ENCODE measurements at places on chromosomes 12 and 14. TPM values are rescaled to one million over a fixed set of nuclear protein-coding genes. Genes with fewer than 3 reads are reported as not detected.

The NFE2 gene
- total RNA-seq = 2.9 TPM

The KRT6B gene
- total RNA-seq = not detected

The CCDC175 gene
- not detected for total RNA-seq

The ANO2 gene
- 2.8 TPM for total RNA-seq

The FOXG1 gene
- total RNA-seq = not detected

The TDRD9 gene
- total RNA-seq = 8.6 TPM

The BDKRB2 gene
- total RNA-seq = 1.7 TPM

The PTCSC3 gene
- total RNA-seq = not detected

The GDF11 gene
- 8.6 TPM for total RNA-seq

DNA sequence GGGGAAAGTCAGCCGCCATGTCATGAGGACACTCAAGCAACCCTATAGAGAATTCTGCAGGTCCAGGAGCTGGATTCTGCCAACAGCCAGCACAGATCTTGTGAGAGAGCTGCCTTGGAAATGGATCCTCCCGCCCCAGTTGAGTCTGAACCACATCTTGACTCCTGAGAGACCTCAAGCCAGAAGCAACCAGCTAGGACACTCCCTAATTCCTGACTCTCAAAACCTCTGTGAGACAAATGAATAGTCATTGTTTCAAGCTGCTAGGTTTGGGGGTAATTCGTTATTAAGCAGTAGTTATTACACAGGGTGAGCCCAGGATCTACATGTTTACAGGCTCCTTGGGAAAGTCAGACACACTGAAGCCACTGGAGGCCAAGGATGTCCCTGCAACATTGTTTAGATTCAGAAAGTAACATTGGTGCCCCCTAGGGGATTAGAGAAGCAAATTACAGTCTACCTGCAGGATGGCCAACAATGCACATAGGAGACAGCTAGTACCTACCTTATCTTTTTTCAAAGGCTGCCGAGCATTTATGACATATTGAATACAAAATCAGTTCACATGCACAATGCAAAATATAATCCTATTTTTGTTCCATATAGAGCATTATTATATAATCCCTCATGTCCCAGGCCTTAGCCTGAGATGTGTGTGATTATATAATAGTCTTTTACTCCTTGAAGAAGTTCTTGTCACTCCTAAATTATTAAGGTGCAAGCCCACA lies 57.9 kb upstream of the FICD start:
- no peak for DNase-seq
- no peak overlapping the region for H3K27ac ChIP-seq
- no peak overlapping the region for H3K4me3 ChIP-seq
- no peaks in the 10 kb centered on the region for H3K36me3 ChIP-seq

DNA sequence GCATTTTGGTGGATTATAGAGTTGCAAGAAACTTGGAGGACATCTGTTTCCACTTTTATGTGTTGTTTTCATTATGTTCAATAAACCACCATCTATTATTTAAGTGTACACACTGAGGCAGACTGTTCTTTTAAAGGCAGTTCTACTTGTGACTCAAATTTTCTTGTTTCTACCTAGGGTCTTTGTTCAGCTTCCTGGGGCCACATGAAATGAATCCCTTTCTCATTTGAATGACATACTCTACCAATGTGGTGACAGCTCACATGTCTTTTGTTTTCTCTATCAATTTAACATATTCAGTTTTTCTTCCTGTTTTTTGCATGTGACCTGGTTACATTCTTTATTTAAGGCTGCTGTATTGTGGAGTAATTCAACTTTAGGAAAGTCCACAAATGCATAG lies 7.9 kb downstream of the SLC16A7 start:
- no peak for DNase-seq
- H3K36me3 ChIP-seq = no peaks in the 10 kb centered on the region
- no peak overlapping the region for H3K27ac ChIP-seq
- H3K27me3 ChIP-seq = no peaks in the 10 kb centered on the region
- no peak overlapping the region for H3K4me3 ChIP-seq

DNA sequence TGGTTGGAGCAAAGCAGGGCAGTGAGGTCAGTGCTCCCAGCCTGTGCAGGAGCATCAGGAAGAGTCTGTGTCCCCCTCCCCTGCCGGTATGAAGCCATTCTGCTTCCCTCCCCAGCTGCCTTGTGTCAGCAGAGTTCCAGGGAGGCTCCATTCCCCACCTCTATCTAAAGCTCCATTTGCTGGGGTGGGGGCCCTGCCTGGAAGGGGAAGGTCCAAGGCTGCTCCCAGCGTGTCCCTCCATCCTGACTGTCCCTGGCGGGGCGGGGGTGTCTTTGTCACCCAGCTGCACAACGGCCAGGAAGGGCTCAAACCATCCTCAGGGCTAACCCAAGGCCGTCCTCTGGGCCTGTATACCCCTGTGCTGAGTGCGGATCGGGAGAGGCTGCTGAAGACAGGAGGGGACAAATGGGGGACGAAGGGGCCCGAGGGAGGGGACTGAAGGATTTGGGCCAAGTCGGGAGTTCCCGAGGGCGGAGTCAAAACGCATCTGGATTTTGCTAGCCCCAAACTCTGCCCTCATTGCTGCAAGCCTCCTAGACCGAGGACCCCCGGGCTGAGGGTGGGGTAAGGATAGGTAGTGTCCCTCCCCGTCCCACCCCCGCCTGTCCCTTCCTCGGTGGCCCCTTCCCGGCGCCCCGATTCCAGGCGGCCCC lies 748 bp upstream of the ACVRL1 start:
- no peaks in the 10 kb centered on the region for H3K4me1 ChIP-seq
- no peaks in the 10 kb centered on the region for H3K36me3 ChIP-seq
- H3K27ac ChIP-seq = peak overlapping the region; percentile 82
- no peak for DNase-seq

DNA sequence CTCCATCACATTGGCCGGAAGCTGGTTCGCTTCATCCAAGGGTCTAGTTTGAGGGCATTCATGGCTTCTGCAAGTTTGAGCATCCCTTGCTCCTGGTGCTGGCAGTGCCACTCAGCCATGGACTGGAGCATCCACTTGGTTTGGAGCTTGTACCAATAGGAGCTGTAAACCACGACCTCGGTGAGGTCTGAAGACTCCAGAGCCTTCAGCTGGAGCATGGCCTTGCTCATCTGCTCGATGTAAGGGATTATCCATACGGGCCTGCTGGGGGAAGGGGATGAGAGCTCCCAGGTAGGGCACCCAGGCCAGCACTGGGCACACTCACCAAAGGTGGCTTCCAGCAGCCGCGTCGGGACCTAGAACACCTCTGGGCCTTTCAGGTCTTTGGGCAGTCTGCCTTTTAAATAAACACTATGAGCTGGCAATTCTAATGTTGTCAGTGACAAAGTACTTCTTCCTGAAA lies 13.5 kb downstream of the FOS start:
- H3K4me3 ChIP-seq = no peak overlapping the region
- H3K27me3 ChIP-seq = no peaks in the 10 kb centered on the region
- no peak overlapping the region for H3K27ac ChIP-seq
- no peak for DNase-seq
- H3K4me1 ChIP-seq = peaks cover 36% of the 10 kb centered on the region
- H3K36me3 ChIP-seq = no peaks in the 10 kb centered on the region

DNA sequence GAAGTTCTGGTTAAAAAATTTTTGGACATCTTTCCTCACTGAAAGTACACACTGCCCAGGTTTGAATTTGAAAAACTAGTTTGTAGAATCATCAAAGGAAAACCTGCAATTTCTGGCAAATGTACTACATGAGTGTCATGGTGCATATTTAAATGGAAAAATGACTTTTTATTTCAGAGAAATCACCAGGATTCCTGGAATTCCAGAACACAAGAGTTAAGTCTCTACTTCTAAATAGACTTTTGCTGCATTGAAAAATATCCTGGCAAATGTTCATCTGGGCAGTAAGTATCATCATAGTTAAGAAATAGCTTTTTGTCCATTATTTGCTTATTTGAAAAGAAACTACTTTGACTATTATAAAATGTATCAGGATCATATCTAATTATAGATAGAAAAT lies 275.1 kb downstream of the PRKD1 start:
- H3K27me3 ChIP-seq = no peaks in the 10 kb centered on the region
- DNase-seq = no peak
- H3K36me3 ChIP-seq = no peaks in the 10 kb centered on the region
- H3K4me3 ChIP-seq = no peak overlapping the region
- H3K27ac ChIP-seq = no peak overlapping the region

DNA sequence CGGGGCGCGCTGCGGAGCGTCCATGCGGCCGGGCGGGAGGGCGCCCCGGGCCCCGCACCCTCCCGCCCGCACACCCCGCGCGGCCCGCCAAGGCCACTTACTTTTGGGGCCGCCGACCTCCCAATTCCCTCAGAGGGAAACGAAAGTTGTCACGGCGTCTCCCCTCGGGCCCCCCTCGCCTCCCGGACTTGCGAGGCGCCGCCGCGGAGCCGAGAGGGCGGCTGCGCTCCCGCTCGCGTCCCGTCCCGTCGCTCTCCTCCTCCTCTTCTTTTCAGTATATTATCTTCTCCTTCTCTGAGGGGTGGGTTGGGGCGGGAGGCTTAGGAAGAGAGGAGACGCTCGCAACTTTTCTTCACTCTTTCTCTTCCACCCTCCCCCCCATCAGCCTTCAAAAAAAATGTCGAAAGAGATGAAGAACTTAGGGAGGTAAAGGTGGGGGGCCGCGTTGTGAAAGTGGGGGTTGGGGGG lies 613 bp downstream of the DUSP16 start:
- peaks cover 33% of the 10 kb centered on the region for H3K4me1 ChIP-seq
- H3K27ac ChIP-seq = peak overlapping the region; percentile 100
- DNase-seq = no peak
- H3K36me3 ChIP-seq = no peaks in the 10 kb centered on the region
- H3K27me3 ChIP-seq = no peaks in the 10 kb centered on the region
- H3K4me3 ChIP-seq = peak overlapping the region; percentile 83

GRCh38 chr12:50090391-50090790 lies 5.2 kb downstream of the SMARCD1 start:
- no peak overlapping the region for H3K4me3 ChIP-seq
- H3K27ac ChIP-seq = no peak overlapping the region
- DNase-seq = no peak
- peaks cover 90% of the 10 kb centered on the region for H3K36me3 ChIP-seq

DNA sequence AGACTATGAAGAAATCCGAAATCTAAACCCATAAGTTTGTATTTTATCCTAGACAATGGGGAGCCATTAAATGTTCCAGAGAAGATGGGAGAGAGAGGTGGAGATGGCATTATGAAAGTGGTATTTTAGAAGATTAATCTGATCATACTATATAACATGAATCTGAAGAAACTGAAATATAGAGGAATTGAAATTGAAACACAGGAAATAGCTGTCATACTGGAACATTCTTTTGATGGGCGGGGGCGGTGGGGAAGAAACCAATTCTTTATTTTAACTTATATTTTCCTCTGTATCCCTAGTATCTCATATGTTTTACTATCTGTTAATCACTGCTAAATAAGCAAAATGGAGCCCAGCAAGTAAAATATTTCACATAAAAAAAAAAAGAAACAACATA lies 27.0 kb upstream of the FOXN3 start:
- no peaks in the 10 kb centered on the region for H3K36me3 ChIP-seq
- H3K4me3 ChIP-seq = no peak overlapping the region
- H3K27ac ChIP-seq = no peak overlapping the region
- no peaks in the 10 kb centered on the region for H3K4me1 ChIP-seq
- no peaks in the 10 kb centered on the region for H3K27me3 ChIP-seq

GRCh38 chr14:48771717-48772116 lies 814.5 kb downstream of the RPS29 start:
- H3K36me3 ChIP-seq = no peaks in the 10 kb centered on the region
- peaks cover 4% of the 10 kb centered on the region for H3K4me1 ChIP-seq
- H3K27me3 ChIP-seq = no peaks in the 10 kb centered on the region

- no peaks in the 10 kb centered on the region for H3K27me3 ChIP-seq
- H3K36me3 ChIP-seq = no peaks in the 10 kb centered on the region
- no peak overlapping the region for H3K27ac ChIP-seq
- peaks cover 4% of the 10 kb centered on the region for H3K4me1 ChIP-seq
- no peak overlapping the region for H3K4me3 ChIP-seq
Observed at GRCh38 chr12:96493106-96493505, 3.7 kb downstream of the CFAP54 start.

GRCh38 chr14:68510201-68511128 lies 282.4 kb downstream of the ZFP36L1 start:
- no peaks in the 10 kb centered on the region for H3K27me3 ChIP-seq
- DNase-seq = peak; percentile 58
- no peak overlapping the region for H3K4me3 ChIP-seq
- H3K36me3 ChIP-seq = no peaks in the 10 kb centered on the region
- H3K4me1 ChIP-seq = no peaks in the 10 kb centered on the region

DNA sequence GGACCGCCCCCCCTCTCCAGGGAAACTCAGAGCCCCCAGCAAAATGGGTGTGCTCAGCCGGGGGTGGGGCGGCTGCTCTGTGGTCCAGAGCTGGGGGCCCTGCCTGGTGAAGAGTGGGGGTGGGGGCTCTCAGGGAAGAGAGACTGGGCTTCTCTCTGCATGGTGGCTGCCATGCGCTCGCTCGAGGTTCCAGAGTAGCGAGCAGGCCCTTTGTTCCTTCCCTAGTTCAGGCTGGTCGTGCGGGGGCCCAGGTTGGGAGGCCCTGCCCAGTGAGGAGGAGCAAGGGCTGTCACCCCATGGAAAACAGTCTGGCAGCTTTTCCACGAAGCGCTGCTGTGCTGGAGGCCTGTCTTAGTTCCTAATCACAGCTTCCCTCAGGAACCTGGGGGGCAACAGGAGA lies 134.6 kb downstream of the AEBP2 start:
- peaks cover 21% of the 10 kb centered on the region for H3K4me1 ChIP-seq
- no peak overlapping the region for H3K4me3 ChIP-seq
- H3K36me3 ChIP-seq = no peaks in the 10 kb centered on the region
- H3K27me3 ChIP-seq = no peaks in the 10 kb centered on the region
- no peak for DNase-seq
- no peak overlapping the region for H3K27ac ChIP-seq

GRCh38 chr12:108462686-108463085 lies 52.4 kb upstream of the FICD start:
- H3K4me3 ChIP-seq = no peak overlapping the region
- H3K4me1 ChIP-seq = no peaks in the 10 kb centered on the region
- H3K27ac ChIP-seq = no peak overlapping the region
- H3K36me3 ChIP-seq = no peaks in the 10 kb centered on the region
- no peak for DNase-seq
- no peaks in the 10 kb centered on the region for H3K27me3 ChIP-seq

GRCh38 chr12:12997156-12997555 lies 2.9 kb downstream of the HEBP1 start:
- H3K4me3 ChIP-seq = no peak overlapping the region
- no peaks in the 10 kb centered on the region for H3K27me3 ChIP-seq
- H3K27ac ChIP-seq = no peak overlapping the region
- no peak for DNase-seq

DNA sequence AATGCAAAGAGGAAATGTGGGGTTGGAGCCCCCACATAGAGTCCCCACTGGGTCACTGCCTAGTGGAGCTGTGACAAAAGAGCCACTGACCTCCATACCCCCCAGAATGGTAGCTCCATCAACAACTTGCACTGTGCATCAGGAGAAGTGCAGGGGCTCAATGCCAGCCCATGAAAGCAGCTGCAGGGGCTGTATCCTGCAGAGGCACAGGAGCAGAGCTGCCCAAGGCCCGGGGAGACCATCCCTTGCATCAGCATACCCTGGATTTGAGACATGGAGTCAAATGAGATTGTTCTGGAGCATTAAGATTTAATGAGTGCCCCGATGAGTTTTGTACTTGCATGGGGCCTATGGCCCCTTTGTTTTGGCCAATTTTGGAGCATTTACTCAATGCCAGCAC lies 1023.6 kb downstream of the VRK1 start:
- no peak overlapping the region for H3K27ac ChIP-seq
- H3K36me3 ChIP-seq = no peaks in the 10 kb centered on the region
- H3K4me3 ChIP-seq = no peak overlapping the region
- no peaks in the 10 kb centered on the region for H3K4me1 ChIP-seq
- no peak for DNase-seq

Data from right atrium auricular region (tissue), 2 donors.